ENCODE measurements at places on chromosomes 7 and 10.

GRCh38 chr7:153408360-153409335, 643.5 kb upstream of the DPP6 start:
- no peak for DNase-seq

DNA sequence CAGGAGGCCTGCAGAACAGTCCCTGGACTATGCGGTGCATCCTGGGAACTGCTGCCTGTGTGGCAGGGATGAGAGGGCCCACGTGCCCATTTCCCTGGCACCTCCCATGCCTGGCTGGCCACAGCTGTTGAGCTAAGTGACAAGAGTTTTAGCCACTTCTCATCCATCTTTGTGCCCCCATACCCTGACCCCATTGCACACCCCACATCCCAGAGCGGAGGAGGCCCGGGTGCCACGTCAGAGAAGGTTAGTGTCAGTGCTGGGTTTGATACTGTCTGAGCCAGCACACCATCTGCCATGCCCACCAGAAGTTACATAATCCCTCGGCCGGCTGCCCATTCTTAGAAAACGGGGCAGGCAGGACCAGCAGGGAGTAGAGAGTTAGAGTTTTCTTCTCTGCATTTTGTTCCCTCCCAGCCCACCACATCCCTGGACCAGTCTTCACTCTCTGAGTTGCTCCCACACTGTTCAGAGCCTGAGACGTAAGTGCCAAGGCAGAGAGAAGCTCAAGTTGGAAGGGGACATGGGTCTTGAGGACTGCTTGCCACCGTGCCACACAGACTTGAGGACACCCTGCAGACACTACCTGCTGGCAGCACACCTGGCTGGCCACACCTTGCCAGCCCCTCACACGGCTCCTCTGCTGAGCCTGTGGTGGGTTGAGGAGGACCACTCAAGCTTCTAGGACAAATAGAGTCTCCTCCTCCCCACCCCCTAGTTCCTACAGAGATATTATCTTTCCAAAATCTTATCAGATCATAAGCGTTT, 13.1 kb downstream of the UNC5B start:
- DNase-seq: no peak

DNA sequence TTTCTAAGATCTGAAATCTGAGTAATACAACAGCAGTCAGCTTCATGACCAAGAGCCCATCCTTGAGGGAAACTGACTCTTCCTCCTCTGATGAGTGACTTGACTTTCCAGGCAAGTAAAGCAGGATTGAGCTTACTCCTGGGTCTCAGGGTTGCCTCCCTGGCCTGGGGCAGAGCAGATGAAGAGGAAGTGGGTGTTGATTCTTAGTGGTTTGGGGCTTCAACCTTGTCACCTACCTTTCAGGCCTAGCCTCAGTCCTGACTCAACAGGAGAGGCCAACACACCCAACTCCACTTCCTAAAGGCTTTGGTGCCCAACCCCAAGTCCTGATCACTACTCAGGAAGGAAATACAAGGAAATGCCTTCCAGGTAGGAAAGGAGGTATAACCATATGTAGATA, 54.1 kb downstream of the KCNMA1 start:
- DNase-seq: no peak

GRCh38 chr10:79137300-79137756, 68.6 kb downstream of the ZMIZ1 start:
- no peak for DNase-seq

- DNase-seq: no peak
Observed at GRCh38 chr7:129914536-129915272, 38.1 kb downstream of the UBE2H start.
